ENCODE measurements at places on chromosomes 12 and 14. TPM values are rescaled to one million over a fixed set of nuclear protein-coding genes. Genes with fewer than 3 reads are reported as not detected.

The KLRG1 gene
- total RNA-seq = 5.7 TPM

The OR4K5 gene
- not detected for total RNA-seq

The TSPAN8 gene
- total RNA-seq = 4.3 TPM

The CACNA2D4 gene
- 3.2 TPM for total RNA-seq

The DHRS7 gene
- total RNA-seq = 64.6 TPM

The KRT4 gene
- 227 TPM for total RNA-seq

The REP15 gene
- 1.2 TPM for total RNA-seq

The LYZ gene
- 74.3 TPM for total RNA-seq

The RAPGEF3 gene
- 19.3 TPM for total RNA-seq

The ADCY4 gene
- 25.8 TPM for total RNA-seq

The GPN3 gene
- 42.2 TPM for total RNA-seq

The CACNA1C gene
- total RNA-seq = 47.3 TPM

The CALCOCO1 gene
- total RNA-seq = 469 TPM

The TNS2 gene
- 108 TPM for total RNA-seq

The CLEC2A gene
- not detected for total RNA-seq

Data from gastroesophageal sphincter (tissue), 4 donors.